Esophagus muscularis mucosa (tissue), 4 donors: ENCODE measurements at places on chromosomes 13 and 19. TPM values are rescaled to one million over a fixed set of nuclear protein-coding genes. Genes with fewer than 3 reads are reported as not detected.

DNA sequence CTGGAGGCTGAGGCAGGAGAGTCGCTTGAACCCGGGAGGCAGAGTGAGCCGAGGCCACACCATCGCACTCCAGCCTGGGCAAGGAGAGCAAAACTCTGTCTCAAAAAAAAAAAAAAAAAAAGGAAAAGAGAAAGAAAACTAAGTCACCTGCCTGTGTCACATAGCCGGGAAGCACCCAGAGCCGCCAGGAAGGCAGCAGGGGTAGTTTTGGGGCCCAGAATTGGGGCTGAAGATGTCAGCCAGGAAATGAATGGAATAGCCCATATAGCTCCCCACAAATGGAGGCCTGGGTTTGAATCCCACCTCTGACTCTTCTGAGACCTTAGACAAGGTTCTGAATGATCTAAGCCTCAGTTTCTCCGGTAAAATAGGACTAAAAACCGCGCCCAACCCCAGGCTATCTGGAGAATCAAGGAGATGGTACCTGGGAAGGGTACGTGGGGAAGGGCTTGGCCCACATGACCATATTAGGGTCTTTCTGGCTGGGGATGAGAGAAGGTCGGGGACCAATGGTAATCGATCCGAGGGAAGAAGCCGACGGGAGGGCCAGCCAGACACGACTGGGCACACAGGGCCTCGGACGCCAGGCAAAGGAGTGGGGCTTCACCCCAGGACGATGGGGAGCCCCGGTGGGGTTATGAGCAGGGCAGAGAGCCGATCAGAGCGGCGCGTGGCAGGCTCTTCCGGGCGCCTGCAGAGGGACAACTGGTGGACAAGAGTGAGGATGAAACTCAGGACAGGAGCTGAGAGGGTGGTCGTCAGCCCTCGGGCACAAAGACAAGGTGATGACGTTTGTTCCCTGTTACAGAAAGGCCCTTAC is 14.4 kb downstream of the CCDC124 start:
- no peak for DNase-seq

DNA sequence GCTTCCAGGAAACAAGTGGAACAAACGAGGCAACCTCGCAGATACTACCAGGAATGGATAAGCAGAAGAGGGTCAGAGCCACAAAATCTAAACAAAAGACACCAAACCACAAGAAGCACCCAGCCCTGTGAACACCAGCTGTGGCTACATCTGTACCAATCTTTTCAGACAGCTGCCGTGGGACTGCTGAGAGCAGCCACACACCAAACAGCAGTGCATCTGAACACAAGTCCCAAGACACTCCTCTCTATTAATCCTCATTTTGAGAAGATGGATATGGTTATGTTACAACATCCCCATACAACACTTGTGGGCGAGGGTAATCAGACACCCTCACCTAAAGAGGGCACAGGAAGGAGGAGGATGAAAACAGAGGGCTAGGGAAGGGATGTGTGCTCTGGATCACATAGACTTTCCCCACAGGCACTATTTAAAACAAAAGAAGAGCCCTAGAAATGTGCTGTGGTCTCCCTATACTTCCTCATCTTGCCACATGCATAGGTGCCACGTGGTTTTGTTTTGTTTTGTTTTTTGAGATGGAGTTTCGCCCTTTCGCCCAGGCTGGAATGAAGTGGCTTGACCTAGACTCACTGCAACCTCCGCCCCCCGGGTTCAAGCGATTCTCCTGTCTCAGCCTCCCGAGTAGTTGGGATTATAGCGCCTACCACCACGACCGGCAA is 41.6 kb upstream of the ZNF14 start:
- no peak for DNase-seq

DNA sequence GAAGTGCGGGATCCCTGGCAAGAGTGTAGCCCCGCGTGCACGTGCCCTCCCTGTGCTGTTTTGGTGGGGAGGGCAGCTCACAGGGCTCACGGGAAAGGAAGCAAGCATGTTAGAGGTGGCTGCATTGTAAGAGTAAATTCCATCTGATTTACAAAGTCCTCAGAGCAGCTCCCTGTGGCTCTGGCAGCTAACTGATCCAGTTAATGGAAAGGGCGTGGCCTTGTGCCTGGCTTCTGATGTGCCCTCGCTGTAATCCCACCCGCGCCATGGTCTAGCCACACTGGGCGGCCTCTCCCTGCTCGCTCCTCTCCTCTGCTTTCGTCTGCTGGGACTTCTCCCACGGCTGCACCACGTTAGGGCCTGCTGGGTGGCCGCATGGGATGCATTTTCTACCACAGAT is 258.5 kb downstream of the FGF9 start:
- no peak for DNase-seq

DNA sequence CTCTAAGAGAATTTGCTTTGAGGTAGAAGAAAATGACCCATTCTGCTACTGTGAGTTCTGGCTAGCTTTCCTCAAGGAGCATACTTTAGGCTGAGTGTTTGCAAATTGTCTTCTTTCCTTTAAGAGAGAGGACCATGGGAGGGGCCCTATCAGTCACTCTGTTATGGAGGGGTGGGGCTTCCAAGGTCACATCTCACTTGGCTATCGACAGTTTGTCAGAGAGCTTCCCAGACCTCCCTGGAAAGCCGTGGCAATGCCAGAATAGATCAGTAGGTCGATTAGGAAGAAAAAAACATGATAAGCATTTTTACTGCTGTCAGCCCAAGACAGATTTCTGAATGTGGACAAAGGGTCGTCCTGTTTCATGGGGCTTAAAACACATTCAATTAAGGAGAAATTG is 93.3 kb downstream of the OXGR1 start:
- DNase-seq: no peak

DNA sequence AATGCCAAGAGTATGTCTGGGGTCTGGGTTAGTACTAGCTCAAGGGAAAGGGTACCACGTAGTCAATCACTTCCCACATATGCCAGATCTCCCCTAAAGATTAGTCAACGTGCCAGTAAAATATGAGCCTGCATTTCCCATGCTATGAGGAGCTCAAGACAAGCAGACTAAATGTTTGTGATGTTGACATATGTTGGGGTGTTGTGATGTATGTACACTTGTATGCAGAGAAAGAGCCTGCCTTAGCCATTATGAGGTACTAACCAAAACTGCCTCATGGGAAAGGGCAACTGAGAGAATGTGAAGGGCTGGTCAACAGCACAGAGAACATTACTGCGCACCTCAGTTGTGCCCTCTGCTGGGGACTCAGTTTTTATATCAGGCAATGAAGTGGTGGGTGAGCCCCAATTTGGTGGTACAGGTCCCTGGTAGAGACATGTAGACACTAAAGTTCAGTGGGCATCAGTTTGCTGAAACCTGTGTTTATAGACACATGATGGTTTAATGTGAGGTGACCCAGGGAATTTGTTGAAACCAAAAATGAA is 287.0 kb downstream of the DCT start:
- DNase-seq: no peak

DNA sequence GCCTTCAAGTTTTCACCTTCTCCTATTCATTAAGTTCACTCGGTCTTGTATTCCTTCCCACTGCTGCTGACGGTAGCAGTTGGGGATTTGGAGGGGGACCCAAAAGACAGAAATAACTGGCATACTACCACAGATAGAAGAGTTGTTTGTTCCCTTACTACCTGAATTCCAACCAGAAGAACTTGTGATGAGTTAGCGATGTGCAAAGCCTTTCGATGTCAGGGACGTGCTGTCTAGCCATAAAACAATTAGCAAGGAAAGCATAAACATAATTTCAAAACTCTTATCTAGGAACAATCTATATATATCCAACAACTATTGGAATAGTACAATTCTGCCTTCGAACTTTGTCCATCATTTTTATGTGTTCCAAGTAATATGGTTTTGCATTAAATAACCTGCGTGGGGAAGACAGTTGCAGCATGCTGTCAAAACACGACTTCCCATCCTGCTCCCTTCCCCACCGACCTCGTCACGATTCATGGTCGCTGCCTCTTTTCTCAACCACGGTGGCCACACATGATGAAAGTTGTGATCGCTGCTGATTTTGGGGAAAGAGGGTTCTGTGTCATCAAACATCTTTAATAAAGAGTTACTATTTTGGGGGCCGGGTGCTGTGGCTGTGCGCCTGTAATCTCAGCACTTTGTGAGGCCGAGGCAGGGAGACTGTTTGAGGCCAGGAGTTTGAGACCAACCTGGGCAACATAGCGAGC is 3.8 kb upstream of the SLC7A9 start:
- DNase-seq: no peak

Gene IGFL1
- not detected for total RNA-seq
